ENCODE measurements at places on chromosomes 11 and 22. TPM values are rescaled to one million over a fixed set of nuclear protein-coding genes. Genes with fewer than 3 reads are reported as not detected.

Gene RTN4RL2
- total RNA-seq = not detected

Gene CHRM1
- total RNA-seq = not detected

Gene CYP2D6
- 0.14 TPM for total RNA-seq

Gene LINC01488
- total RNA-seq = not detected

Gene OR4B1
- not detected for total RNA-seq

Gene SCGB1D2
- total RNA-seq = not detected

Gene XRCC6
- total RNA-seq = 221 TPM

Gene GPR83
- total RNA-seq = not detected

Gene CHEK2
- total RNA-seq = 13.7 TPM

Gene TMPRSS4
- not detected for total RNA-seq

Measured in placental pericyte (primary cell).